ENCODE measurements at places on chromosomes 16 and 17. TPM values are rescaled to one million over a fixed set of nuclear protein-coding genes. Genes with fewer than 3 reads are reported as not detected.

DNA sequence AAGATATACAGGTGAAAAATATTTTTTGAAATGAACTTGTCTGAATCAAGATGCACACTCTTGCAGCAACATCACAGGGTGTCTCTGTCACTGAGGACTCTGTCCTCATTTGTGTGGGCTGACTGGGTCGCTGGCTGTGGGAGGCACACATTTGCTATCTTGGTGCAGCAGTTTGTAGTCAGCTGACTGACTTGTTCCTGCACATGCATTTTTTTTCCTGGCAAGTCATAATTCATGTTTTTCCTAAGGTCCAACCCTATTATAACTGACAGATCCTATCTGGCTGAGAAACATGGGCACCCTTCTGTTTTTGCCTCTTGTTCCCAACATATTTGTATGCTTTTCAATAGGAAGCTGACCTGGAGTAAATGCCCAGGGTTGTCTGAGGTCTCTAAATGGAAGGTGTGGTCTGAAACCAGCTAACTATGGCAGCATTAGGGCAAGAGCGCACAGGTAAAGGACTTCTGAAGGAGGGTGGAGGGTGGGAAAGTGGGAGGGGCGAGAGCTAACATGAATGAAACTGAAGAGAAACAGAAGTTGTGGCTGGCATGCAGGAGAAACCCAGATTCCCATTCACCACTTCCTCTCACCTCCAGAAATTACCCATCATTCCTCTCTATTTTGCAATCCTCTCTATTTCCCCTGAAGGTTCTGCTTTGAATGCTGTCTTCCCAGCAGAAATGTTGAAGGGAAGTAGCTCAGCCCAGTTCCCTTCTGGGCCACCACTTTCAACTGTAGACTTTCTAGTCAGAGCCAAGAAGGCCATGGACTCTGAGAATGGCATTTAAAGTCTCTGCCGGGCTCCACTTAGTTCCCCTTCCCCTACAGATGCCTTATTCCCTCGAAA, 166.1 kb downstream of the PRKCA start:
- DNase-seq = peak; percentile 40

- no peak for DNase-seq
These were observed 746 bp downstream of the GNAO1 start for GRCh38 chr16:56191835-56192634.

- DNase-seq = no peak
These were observed 18.4 kb downstream of the HSD11B2 start for GRCh38 chr16:67449336-67449735.

DNA sequence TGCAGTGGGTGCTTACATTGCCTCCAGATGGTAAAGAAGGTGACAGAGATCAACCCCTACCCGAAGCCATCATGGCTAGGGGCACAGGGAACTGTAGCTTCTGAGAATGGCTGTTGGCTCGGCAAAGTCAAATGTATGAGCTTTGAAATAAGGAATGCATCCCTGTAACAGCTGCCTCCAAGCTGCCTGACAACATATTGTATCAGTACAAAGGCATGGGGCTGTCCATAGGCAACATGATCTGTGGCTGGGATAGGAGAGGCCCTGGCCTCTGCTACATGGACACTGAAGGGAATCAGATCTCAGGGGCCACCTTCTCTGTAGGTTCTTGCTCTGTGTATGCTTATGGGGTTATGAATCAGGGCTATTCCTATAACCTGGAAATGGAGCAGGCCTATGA, 119.2 kb upstream of the NETO2 start:
- no peak for DNase-seq

GRCh38 chr17:42281571-42282096, 5.4 kb upstream of the STAT5B start:
- DNase-seq = no peak

The ACSM2A gene
- not detected for total RNA-seq

The FSCN2 gene
- total RNA-seq = 1.5 TPM

The KRT14 gene
- not detected for total RNA-seq

All from fibroblast of lung (primary cell).